Iris pigment epithelial cell (primary cell): ENCODE measurements at places on chromosomes 6 and 20.

- DNase-seq, result no peak
Observed at GRCh38 chr6:30555816-30556065, 548 bp downstream of the GNL1 start.

DNA sequence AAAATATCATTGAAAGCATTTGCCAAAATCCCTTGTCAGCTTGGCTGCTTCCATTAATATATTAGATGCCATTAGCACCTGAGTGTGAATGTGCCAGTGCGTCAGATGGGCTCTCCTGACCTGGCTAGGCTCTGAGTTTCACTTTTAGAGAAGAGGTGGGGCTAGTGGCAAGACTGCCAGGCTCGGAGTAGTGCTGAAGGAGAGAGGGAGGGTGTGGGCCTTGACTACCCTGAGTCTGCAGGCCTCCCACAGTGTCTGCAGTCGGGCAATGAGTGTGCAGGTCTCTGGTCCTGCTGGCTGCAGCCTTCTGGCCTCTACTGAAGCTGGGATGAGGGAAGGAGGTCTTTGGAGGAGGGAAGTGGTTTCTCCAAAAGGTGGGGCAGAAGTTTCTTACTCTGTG is 34.6 kb upstream of the PNPLA1 start:
- DNase-seq, result no peak

DNA sequence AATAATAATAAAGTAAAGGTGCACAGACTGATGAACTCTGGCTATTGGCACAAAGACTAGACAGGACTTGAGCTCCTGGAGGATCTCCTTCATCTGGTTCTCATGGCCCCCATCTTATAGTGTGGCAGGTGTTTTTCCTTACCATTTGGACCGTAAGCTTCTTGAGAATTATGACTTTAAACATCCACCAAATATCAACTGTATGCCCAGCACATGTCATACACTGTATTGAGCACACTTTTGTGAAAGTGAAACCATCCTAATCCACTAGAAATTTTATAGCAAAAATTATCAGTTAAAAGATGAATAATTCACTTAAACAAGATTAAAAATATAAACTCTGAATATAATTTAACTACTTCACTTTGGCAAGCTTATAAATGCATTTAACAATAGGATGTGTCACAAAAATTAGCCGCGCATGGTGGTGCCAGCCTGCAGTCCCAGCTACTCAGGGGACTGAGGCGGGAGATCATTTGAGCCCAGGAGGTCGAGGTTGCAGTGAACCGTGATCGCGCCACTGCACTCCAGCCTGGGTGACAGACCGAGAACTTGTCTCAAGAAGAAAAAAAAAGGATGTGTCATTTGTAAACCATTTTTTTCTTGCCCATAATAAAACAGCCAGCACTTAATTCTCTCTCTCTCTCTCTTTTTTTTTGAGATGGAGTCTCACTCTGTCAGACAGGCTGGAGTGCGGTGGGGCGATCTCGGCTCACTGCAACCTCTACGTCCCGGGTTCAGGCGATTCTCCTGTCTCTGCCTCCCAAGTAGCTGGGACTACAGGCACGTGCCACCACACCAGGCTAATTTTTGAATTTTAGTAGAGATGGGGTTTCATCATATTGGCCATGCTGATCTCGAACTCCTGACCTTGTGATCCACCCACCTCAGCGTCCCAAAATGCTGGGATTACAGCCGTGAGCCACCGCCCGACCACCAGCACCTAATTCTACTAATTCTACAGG is 9.1 kb downstream of the HIVEP2 start:
- no peak for DNase-seq

DNA sequence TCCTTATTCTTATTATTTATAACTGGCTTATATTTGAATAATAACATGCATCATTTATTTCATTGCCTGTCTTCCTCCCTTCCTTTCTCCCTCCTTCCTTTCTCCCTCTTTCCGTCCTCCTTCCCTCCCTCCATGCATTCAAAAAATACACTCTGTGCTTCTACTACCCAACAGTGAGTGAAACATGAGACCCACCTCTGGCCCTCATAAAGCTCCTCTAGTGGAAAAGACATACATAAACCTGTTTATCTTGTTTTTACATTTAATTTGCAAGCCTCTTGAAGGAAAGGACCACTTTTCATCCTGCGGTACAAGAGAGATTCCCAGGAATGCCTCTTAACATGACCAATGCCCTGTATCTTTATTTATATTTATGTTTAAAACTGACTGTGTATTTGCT is 21.8 kb upstream of the ISM1 start:
- no peak for DNase-seq

- no peak for DNase-seq
Observed at GRCh38 chr20:36467076-36467999, 74.0 kb upstream of the MYL9 start.

GRCh38 chr6:32627831-32628230 is 9.4 kb upstream of the HLA-DQA1 start:
- peak; percentile 62 for DNase-seq

DNA sequence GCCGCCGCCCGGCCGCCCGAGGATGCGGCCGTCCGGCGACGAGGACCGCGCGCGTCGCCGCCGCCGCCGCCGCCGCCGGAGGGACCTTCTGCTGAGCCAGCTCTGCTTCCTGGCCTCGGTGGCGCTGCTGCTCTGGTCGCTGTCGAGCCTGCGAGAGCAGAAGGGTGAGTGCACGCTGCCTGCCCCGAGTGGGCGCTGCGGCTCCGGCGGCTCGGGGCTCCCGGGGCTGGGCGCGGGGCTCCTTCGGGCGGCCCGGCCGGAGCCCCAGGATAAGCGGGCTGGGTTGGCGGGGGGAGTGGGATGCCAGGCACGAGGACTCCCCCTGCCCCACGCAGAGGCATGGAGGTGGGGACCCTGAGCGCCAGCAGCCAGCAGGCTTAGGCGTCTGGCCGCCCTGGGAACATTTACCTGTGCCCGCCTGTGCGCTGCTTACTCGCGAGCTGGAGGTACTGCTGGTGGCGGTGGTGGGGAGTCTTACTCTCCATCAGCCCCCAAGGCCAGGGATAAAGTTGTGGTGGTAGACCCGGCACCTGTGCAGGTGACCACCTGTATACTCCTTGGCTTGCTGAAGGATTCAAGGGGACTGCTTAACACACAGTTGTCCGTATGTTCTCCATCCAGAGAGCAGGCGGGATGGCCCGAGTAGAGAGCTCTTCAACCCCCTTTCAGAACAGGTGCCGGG is 520 bp downstream of the SLC24A3 start:
- DNase-seq, result peak; percentile 47

GRCh38 chr6:125507987-125508655 is 206.4 kb upstream of the HDDC2 start:
- peak; percentile 34 for DNase-seq

DNA sequence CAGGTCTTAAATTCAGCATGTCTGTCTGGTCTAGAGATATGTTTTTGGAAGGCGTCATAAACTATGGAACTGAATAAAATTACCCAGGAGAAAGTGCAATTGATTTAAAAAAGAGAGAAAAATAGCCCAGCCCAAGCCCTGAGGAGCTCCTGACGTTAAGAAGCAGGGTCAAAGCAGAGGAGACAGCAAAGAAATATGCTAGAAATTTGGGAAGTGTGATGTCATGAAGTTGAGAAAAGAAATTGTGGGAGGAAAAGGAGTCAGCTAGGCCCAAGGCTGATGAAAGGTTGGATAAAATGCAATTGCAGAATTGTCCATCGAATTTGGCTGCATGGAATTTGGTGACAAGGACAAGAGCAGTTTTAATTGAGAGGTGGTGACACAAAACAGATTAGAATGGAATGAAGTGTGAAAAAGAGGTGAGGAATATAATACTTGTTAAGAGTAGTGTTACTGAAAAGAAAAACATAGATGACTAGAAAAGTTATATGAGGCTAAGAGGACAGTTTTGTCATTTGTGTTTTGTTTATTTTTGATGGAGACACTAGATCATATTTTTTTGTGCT is 381.6 kb downstream of the LAMA2 start:
- no peak for DNase-seq

DNA sequence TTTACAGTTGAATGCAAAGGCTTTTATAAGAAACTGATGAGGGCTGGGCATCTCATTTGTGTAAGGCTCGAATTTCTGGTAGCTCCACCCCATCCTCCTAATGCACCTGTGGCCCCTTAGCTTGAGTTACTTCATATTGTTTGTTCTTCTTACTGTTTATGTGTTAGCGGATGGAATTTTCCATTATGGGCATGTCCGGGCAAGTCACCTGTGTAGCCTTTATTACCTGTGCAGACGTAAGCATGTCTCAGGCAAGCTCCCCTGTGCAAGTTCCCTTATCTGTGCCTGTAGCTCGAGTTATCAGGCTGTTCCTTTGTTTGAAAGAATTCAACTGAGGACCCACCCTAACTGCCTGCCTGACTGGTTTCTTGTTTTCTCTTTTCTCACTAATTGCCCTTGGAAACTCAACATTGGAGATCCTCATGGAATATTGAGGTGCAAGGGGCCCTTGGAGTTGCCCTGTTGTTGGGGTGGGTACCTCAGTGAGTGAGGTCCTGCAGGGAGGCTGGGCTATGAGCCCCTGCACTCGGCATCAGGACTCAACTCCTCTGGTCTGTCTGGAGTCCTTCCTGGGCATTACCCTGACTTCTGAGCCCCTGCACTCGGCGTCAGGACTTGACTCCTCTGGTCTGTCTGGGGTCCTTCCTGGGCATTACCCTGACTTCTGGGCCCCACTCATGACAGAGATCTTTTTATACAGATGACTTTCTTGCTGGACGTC is 207.9 kb upstream of the SULF2 start:
- DNase-seq, result no peak

DNA sequence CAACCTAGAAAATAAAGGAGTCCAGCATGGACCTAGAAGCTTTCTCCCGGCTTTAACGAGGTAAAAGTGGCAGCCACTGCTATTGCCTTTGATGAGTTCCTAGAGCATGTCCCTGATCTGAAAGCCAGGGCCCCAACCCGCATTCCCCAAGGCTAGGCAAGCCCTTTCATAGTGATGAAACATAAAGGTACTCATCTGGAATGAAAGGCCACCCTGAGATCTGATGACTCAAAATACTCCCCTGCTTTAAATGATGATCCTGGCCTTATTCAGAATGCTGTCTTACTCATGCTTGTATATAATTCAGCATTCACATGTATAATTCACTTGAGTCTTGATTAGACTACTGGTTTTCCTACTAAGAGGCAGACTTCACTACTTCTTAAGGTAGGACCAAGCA is 21.3 kb downstream of the TTPAL start:
- DNase-seq, result peak; percentile 93

- no peak for DNase-seq
Observed at GRCh38 chr6:167476844-167477595, 152.1 kb downstream of the TTLL2 start.

DNA sequence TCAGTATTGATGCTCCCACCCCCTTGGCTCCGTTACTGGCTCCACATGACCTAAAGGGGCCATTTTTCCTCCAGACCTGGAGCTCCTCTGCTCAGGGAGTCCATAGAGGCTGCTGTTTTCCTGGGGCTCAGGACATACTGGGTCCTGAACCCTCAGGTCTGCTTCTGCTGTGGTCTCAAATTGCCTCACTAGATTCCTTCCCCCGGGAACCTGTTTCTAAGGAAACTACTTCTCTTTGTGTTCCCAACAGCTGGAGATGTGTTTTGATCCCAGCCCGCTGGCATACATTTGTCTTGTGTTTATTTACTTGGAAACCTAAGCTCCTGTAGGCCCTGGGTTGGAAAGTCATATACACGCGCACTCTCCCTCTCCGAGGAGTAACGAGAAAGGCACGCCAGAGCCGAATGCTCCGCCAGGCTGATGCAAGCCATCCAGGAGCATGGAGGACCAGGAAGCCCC is 222.8 kb downstream of the UST start:
- DNase-seq, result peak; percentile 71

- DNase-seq, result peak; percentile 24
Observed at GRCh38 chr6:27863962-27864905, 48.0 kb downstream of the OR2B2 start.
